ENCODE measurements at places on chromosomes 6 and 20. TPM values are rescaled to one million over a fixed set of nuclear protein-coding genes. Genes with fewer than 3 reads are reported as not detected.

The NR2E1 gene
- 2.1 TPM for total RNA-seq

The C6orf141 gene
- 13.2 TPM for total RNA-seq

DNA sequence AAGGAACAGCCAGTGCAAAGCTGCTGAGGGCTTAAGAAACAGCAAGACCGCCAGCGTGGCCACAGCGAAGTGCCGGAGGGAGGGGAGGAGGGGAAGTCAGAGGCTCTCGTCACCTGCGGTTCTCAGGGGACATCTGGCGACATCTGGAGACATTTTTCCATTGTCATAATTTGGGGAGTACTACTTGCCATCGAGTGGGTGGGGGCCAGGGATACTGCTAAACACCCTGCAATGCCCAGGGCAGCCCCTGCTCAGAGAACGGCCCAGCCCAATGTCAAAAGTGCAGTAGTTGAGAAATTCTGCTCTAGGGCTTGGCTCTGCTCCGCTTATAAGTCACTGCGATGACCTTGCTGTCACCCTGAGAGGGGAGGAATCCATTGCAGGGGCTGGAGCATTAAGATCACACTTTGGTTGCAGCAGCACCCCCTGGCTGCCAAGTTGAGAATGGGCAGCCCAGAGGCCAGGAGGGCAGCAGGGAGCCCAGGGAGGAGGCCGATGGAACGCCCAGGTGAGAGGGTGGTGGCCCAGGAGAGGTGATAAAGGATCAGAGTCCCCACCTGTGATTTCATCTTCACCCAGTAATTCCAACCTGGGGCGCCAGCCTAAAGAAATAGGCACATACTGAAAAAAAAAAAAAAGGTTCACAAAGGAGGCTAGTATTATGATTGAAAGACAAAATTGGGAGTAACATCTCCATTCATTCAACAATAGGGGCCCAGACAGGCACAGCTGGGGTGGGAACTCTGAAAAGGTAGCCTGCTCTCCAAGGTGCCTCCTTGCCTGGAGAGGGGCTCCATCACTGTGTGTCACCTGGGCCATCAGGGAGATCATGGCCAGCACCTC is 218.2 kb downstream of the BMP7 start:
- DNase-seq, result peak; percentile 78

DNA sequence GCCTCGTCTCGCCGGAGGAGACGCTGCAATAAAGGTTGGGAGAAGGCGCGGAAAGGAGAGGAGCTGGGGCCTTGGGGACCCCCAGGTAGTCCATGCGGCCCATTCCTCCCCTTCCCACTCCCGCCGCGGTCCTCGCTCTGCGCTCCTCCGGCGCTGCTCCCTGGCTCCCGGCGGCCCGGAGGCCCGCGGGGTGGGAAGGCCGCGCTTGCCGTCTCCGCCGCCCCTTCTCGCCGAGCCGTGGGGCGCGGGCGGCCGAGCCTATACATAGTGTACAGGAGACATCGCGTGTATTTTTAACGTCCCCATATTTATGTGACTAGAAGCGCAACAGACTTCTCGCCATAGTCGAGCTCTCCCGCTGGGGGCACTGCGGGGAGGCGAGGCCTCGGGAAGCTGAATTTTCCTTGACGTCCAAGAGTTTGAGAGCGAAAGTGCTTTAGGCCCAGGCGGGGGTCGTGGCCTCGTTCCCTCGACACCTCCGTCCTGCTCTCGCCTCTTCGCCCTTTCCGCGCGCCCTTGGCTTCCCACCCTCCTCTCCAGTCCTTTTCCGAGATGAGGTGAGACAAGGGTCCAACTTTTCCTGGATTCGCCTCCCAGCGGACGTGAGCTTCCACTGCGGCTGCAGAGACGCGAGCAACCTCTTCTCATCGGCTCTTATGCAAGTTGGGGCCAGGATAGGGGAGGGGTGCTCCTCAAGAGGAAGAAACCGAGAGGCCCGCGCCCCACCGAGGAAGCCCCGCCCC is 29.0 kb downstream of the SLC12A5 start:
- peak; percentile 56 for DNase-seq

DNA sequence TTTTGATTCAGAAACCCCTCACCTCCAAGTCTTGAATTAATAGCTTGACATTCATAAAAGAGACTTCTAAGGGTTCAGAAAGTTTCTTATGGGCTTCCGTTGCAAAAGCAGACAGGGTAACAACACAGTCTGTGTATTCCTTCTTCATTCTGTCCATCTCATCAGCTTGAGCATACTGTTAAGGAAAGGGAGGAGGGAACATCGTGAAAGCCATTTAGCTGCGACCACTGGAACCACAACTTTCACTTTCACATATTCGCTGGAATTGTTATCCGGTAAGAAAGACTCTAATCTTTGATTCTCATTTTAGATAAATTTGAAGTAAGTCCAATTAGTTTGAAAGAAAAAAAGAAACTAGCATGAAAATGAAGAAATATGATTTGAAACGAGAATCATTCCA is 174.4 kb downstream of the SYNE1 start:
- DNase-seq, result peak; percentile 47

The ZNF292 gene
- total RNA-seq, result 8.4 TPM

DNA sequence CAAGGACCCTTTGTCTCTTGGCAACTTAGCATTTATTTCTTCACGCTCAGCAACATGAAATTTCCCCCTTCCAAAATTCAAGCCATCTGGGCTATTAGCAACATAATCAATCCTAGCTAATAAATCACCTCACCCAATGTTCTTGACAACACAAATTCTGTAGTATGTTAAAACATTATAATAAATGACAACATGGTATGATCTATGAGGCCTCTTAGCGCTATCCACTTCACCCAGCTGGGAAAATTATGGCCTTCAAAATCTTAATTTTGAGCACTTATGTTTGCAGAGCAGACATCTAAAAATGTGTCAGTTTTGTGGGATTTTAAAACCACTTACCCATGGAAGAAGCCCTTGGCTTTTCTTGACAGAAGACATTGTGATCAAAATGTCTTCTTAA is 181.9 kb downstream of the HDGFL1 start:
- no peak for DNase-seq

GRCh38 chr6:49888742-49889431 is 22.6 kb upstream of the CRISP1 start:
- DNase-seq, result no peak

The DEFB132 gene
- total RNA-seq, result not detected

DNA sequence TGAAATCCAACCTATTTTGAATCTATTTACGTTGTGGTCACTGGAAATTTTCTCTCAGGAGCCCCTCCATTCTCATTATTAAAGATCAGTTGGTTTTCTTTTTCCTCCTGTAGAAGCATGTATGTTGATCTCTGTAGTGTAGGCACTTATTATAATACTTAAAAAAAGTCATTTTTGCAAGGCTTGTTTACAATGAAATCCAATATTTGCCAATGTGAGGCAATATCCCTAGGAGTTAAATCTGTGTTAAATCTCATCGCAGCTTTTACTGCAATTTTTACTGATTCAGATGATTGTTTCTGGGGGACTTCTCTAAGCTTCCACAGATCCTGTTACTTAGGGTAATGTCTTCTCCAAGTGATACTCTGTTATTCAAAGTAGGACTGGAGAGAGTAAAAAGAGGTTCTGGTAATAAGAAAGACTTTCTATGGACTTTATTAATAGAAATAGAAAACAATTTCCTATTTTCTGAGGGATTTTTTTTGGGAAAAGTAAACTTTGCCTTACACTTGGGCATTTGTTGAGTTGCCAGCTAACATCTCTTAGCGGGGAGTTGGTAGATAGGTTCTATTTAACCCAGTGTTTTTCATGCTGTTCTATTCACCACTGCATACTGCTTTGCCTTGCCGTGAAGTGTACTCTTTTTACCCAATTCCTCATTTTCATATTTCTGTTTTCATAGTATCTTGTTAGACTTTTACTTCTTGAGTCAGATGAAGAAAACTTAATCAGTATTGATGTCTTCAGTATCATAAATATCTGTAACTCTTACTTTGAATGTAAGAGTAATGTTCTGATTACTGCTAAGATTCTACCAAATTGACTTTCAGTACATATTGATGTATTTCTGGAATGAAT is 48.6 kb downstream of the CDKAL1 start:
- no peak for DNase-seq

DNA sequence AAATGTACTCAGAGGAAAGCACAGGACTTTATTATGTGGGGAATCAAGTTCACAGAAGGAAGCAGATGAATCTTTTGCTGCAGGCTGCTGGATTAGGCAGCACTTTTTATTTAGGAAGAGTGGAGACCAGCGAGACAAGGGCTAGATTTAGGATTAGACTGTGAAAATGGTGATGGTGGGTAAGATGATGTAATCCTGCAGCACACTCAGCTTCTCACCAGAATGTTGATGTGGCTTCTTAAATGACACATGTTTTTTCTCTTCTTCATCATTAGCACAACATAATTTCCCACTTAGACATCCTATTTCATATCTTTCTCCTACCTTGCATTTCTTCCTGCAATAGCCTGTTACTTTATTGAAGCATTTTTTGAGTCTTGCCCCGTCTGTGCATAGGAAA is 1.8 kb downstream of the DEFB128 start:
- DNase-seq, result no peak

DNA sequence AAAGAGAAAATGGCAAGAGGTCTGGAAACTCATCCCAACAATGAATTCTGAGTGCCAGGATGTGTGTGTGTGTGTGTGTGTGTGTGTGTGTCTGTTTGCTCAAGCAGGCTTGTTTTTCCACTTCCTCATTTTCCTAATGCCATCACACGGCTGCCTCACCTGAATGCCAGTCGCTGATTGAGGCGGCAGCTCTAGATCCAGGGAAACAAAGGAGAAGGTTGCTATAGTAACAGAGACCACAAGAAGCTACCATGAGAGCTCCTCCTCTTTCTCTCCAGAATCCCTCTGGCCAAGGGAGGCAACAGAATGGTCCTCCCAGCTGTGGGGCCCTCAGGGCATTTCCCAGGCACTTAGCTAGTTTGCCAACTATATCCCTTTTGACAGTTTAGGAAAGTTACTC is 241.1 kb upstream of the TSHZ2 start:
- no peak for DNase-seq

DNA sequence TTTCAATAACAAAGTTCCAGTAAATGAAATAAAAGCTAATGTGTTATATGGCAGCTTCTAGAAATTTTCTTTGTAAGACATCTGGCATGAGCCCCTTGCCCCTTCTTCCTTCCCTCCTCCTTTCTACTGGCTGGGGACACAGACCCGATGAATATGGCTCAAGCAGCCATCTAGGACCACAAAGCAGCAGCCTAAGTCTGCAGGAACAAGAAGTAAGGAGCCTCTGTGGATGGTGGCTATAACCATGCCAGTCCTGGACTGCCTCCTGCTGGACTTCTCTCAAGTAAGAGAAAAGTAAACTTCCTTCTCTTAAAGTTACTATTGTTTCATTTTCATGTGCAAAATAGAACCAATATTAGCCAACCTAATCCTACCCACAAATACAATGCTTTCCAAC is 114.9 kb upstream of the DST start:
- peak; percentile 62 for DNase-seq

The WFDC13 gene
- total RNA-seq, result not detected

GRCh38 chr6:161117942-161118341 is 126.4 kb downstream of the MAP3K4 start:
- DNase-seq, result no peak

GRCh38 chr6:80380566-80380965 is 274.1 kb downstream of the BCKDHB start:
- no peak for DNase-seq

DNA sequence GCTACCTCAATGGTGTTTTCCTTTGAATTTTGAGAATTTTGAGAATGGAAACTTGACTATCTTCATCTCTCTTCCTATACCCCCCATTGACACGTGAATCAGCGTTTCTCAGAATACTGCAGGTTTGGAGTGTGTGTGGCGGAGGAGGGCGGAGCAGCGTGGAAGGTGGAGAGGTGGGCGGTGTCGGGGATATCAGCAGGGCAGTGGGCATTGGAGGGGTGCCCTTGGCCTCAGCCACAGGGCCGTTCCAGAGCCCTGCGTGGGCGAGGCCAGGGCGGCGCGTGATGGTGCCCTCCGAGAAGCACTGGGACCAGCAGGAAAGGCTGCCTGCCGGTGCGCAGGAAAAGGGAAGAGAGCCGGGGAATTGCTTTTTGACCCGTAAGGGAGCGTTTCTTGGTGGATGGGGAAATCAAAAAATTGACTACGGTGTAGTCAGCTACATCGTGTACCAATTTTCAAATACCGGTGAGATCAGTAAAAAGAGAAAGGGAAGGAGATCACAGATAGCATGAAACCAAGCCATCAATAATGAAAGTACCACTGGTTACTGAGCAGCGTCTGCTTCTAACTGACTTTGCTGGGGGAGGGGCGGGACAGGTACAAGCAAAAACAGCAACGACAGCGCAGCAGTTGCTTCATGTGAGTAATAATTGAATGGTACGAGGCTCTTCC is 82.7 kb upstream of the DUSP22 start:
- DNase-seq, result no peak

The METTL24 gene
- not detected for total RNA-seq

- DNase-seq, result peak; percentile 68
Observed at GRCh38 chr6:33822575-33823395, 19.0 kb upstream of the MLN start.
